ENCODE measurements at places on chromosomes 1 and 21.

DNA sequence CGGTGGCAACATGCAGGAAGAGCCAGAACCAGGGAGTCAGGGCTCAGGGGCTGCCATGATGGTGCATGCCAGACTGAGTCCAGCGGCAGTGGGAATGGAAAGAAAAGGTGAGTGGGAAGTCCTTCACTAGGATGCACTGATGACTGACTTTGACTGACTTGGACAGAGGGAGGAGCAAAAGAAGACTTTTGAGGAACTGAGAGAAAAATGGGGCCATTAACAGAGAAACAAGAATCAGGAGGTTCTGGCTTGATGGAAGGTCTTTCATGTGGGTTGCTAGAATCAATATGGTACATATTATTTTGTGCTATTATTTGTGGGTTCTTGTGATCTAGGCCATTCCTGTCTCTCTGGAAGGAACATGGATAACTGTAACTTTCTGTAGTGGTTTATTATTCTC is 454.6 kb upstream of the PROX1 start:
- DNase-seq: no peak

DNA sequence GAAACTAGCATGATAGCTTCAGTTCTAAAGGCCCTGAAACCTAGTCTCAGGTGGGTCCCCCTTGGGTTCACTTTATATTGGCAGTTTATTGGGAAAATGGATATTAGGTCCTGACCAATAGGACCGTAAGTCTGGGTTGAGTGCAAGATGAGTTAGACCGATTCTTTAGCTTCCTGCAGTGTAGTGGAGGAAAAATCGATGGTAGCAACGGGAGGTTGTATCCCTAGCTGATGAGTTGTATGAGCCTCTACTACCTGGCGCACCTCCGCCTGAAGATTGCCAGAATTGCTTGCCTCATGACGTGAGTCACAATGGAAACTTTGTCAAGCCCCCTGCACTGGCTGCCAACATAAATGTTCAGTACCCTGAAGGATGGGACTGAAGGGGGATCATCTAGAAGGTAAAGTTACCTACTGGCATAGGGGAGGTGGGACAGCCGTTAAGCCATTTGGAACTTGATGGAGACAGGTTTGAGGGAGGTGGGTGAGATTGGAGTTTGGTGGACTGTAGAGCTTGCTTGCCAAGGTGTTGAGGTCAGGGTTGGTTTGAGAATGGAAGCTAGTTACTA is 3.9 kb downstream of the RCC1 start:
- no peak for DNase-seq

DNA sequence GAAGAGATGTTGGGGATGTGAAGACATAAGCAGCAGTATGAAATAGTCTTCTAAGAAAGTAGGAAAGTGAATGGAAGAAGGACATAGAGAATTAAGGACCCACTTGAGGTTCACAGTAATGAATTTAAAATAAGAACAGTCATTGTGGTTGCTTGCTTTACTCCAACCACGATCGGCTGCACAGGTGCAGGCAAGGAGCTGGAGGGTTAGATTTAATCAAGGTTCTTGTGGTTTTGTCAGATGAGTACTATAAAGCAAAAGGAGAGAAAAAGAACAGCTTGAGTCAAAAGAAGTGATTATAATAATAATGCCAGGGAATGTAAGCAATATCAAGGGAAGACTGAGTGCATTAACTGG is 46.1 kb upstream of the RBM34 start:
- no peak for DNase-seq

DNA sequence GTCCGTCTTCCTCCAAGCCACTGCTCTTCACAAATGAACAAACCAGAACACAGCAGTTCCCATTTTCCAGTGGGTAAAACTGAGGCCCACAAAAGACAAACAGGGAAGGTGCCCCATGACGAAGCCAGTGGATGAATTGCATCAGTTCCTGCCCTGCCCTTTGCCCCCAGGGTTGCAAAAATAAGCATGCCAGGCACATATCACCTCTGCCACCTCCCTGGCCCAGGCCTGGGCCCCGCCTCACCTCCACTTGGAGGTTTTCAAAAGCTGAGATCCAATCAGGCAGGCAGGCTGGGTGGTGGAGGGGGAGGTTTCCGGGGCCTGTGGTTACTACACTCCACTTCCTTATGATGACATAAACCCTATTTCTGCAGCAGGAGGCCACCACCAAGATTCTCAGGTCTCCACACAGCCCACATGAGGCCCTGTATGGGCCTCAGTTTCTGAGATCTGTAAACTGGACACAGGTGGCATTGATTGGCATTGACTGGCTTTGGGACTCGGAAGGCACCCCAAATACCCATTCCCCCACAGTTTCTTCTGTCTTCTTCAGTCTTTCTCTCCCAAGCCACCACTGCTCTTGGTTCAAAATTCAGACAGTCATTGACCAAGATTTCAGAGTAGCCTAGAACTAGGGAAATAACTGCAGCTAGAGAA is 4.1 kb downstream of the KIF21B start:
- DNase-seq: peak; percentile 69

DNA sequence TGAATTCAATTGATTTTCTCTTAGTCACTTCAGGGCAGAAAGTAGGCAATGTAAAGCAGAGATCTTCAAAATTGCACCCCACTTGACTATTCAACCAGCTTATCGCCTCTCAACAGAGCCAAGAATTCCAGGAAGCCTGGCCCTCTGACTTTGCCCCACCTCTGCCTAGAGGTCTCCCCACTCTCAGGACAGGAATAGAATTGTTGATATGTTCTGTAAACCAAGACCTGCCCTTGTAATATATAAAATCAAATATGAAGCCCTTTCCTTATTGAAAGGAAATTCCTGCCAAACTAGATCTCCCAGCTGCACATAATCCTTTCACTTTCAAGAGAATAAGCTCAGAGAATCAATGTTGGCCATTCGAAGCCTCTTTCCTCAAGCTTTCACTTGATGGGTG is 116.1 kb upstream of the DPT start:
- DNase-seq: no peak
